ENCODE measurements at places on chromosomes 11 and 22.
A peak's percentile ranks its signal among the peaks of the same experiment; 100 is the strongest.

DNA sequence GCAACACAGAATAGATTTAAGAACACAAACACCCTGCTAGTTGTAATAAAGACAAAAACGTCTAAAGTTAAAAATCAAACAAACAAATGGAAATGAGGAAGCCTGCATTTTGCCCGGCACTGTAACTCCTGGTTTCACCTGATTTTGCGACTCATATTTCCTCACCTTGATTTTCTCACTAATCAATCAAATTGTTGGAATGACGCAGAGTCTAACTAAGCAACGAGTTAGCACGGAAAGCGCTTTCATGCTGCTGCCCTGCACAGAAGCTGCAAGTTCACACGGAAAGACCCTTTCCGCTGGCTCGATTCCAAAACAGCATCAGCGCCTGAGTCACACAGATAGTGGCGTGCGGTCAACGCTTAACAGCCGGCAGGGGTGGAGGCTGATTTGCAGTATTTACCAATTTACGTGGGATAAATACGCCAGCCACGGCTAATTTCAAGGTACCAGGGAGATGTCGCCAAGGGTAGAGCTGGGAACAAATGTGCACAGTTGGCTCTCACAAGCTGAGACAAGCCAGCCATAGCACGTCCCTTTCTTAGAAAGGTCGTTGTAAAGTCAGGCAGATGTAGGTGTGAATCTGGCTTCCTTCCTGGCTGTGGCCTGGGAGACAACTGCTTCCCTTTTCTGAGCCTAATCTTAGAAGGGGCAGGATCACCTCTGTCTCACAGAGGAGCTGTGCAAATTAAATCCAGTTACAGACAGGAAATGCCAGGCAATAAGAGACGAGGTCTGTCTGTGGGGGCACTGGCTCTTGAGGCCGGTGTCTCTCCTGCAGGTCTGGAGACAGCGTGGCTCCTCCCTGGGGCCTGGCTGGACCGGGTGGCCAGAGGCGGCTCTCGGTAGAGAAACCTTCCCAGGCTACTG is 76.9 kb upstream of the TTLL12 start:
- DNase-seq = peak; percentile 64

DNA sequence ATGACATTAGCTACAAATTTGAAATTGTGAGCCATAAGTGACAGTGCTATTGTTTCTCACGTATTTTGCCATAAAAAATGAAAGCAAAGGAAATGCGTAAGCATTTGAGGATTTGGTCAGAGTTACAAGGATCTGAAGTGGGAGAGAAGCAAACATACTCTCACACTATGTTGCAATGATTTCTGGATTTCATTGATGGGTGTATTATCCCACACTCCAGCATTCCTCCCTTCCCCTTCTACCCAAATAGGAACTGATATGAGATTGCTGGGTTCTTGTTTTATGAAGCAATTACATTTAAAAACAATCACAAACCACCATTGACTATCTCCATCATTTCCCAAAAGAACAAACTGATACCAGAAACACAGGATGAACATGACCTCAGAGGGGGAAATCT is 314.0 kb upstream of the CTSC start:
- DNase-seq = no peak

GRCh38 chr11:76329983-76330382 is 50.9 kb downstream of the THAP12 start:
- peak; percentile 31 for DNase-seq

- no peak for DNase-seq
Observed at GRCh38 chr22:36463783-36464184, 17.7 kb downstream of the TXN2 start.

- no peak for DNase-seq
Observed at GRCh38 chr11:84580428-84580827, 1046.7 kb downstream of the DLG2 start.

- no peak for DNase-seq
Observed at GRCh38 chr22:50605613-50606074, 5.1 kb downstream of the MAPK8IP2 start.

- DNase-seq = no peak
Observed at GRCh38 chr22:36755316-36755715, 20.6 kb downstream of the IFT27 start.

- DNase-seq = no peak
Observed at GRCh38 chr11:47468598-47469214, 19.8 kb upstream of the RAPSN start.

- DNase-seq = no peak
Observed at GRCh38 chr11:83680321-83680720, 394.2 kb upstream of the CCDC90B start.

- DNase-seq = no peak
Observed at GRCh38 chr22:35888181-35888870, 140.3 kb downstream of the RBFOX2 start.

GRCh38 chr22:22535662-22536061 is 15.6 kb upstream of the ZNF280A start:
- no peak for DNase-seq

GRCh38 chr22:47030881-47031627 is 268.6 kb downstream of the TBC1D22A start:
- DNase-seq = no peak

GRCh38 chr22:31604137-31604705 is 57.8 kb downstream of the PISD start:
- DNase-seq = no peak

- no peak for DNase-seq
Observed at GRCh38 chr11:64444838-64445441, 86.0 kb downstream of the RPS6KA4 start.

GRCh38 chr11:26739366-26740073 is 17.7 kb upstream of the SLC5A12 start:
- DNase-seq = no peak

DNA sequence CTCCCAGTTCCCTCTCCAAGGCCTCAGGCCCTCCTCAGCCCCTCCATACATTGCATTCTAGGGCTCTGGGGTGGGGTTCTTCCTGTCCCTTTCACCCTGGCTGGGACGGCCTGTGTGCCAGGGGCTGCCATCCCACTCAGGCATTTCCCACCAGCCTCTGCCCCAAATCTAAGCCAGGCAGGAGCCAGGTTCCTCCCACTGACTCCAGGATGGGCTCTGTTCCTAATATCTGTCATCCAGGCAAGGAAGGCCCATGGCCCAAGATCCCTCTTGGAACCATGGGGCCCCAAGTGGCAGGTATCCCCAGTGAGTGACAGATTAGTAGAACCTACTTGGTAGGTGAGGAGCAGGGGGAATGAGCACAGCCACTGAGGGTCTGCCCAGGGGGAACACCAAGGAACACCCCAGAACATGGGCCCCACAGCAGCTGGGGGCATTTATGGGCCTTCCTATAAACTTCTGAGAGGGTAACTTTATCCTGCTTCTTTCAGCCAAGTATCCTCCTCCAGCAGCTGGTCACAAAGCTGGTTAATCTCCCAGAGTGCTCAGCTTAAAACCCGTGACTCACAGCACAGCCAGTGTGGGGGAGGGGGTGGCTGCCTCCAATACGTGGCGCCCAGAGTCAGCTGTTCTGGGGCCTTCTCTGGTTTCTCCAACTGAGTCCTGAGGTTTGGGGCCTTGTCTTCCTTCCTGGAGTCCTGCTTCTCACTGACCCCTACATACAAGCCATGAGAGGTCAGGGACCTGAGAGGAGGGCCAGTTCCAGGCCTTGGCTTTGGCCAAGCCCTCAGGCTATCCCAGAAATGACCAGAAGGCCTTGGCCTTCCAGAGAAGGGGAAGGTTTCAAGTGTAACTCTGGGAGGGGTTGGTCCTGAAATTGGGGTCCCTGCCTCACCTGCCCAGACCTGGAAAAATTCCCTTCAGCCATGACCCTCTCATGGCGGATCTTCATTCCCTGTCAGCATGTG is 19.9 kb upstream of the MYOD1 start:
- DNase-seq = no peak
